ENCODE measurements at places on chromosomes 4 and X.
A peak's percentile ranks its signal among the peaks of the same experiment; 100 is the strongest.

DNA sequence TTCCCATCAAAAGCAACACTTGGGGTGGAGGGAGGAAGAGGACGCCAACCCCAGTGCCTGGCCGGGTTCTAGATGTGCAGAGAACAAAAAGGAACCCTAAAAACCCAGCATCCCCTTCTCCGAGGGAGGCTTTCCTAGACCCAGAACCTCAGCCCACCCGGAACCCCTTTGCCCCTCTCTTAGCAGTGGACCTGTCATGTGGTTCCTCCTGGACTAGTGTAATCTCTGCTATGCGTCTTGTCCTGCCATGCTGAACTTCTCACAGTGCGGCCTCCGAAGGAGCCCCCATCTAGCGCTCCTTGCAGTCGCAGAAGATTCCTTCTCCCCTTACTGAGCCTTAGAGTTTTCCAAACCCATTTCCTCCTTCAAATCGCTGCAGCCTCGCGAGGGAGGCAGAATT, 1.1 kb upstream of the PRRG3 start:
- DNase-seq = no peak

GRCh38 chr4:174559894-174560293, 37.6 kb upstream of the HPGD start:
- DNase-seq = no peak

GRCh38 chrX:134013524-134013923, 28.1 kb upstream of the GPC3 start:
- no peak for DNase-seq

DNA sequence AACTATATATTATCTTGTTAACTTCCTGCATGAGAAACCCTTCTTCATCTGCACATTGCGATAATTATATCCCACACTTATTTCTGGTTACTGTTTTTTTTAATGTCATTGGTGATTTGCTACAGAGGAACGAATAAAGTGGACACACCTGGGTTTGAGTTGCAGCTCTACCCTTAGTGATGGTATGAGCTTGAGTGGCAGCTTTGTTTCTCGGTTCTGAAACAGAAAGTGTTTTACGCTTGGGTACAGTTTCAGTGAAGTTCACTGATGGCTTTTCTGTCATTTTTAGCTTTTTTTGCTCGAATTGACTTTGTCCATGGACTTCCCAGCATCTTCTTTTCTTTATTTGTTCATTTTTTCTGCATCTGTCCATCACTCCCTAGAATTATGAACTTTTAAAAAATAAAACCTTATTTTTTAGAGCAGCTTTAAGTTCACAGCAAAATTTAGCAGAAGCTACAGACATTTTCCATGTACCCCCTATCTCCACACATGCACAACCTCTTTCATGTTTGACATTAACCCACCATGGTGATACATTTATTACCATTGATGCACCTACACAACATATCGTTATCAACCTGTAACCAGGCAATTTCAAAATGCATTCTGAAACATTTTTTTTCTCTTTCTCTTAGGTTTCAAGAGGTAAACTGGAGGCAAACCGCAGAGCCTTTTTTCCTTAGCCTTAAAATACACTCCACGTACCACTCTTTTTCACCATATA, 1041.6 kb upstream of the PRKX start:
- no peak for DNase-seq

DNA sequence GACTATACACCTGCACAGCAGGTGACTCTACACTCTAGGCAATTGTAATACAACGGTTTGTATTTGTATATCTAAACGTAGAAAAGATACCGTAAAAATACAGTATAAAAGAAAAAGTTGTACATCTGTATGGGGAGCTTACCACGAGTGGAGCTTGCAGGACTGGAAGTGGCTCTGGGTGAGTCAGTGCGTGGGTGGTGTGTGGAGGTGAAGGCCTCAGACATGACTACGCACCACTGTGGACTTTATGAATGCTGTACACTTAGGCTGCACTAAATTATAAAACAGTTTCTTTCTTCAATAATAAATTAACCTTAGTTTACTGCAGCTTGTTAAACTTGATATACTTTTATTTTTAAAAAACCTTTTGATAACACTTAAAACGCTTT, 85.0 kb upstream of the FAT1 start:
- DNase-seq = no peak

- no peak for DNase-seq
Measured at GRCh38 chr4:176566769-176567168, 226.0 kb downstream of the VEGFC start.

GRCh38 chr4:86608757-86609375, 14.8 kb downstream of the PTPN13 start:
- DNase-seq = no peak

- DNase-seq = peak; percentile 99
Measured at GRCh38 chr4:113468165-113469022, 293.1 kb downstream of the CAMK2D start.

GRCh38 chrX:95350774-95351488, 1333.7 kb upstream of the DIAPH2 start:
- DNase-seq = no peak

GRCh38 chrX:149829751-149830191, 48.0 kb downstream of the MAGEA9 start:
- peak; percentile 12 for DNase-seq

DNA sequence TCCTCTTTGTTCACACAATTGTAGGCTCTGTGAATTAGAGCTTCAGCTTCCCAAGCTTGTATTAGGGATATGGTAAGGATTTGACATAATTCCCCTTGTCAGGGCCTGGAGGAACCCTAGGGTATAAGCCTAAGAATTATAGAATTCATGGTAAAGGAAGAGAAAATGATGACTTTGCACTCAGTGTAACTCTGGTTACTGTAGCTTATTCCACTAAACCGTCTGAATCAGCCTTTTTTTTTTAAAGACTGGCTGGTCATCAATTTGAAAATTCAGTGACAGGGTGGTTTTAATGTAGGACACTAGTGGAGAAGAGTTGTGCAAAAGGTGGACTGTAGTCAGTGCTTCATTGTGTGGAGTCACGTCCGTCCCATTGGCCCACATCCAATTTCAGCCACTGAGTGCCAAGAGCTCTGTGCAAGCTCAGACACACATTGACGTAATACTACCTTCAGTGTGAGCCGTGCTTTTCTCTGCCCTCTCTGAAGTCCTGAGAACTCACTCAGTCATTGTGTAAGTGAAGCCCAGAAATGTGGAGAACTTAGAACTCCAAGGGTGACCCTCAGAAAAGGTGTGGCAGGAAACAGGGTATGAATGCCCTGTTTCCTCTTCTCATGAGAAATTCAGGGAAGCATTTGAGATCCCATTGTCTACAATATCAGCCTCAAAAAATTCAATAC, 449.8 kb downstream of the C4orf33 start:
- peak; percentile 10 for DNase-seq

DNA sequence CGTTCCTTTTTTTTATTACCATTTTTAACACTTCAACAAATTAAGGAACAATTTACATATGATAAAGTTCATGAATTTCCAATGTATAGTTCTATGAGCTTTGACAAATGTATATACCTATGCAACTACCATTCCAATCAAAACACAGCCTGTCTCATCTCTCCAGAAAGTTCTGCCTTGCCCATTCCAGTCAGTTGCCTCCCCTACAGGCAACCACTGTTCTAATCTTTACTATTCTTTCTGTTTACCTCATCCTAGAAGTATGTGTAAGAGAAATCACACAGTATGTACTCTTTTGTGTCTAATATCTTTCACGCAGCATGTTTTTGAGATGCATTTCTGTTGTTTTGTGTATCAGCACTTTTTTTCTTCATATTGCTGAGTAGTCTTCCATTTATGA, 224.9 kb downstream of the KIT start:
- DNase-seq = no peak

DNA sequence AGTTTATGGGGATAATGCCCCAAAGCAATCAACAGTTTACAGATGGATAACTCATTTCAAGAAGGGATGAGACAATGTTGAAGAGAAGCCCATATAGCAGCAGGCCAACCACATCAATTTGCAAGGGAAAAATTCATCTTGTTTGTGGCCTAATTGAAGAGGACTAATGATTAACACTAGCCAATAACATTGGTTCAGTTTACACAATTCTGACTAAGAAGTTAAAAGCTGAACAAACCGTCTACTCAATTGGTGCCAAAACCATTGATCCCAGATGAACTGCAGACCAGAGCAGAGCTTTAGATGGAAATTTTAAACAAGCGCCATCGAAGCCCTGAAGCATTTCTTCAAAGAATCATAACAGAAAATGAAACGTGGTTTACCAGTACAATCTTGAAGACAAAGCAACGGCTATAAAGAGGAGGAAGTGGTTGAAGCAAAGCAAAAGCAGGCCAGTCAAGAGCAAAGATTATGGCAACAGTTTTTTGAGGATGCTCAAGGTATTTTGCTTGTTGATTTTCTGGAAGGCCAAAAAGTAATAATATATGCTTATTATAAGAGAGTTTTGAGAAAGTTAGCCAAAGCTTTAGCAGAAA, 20.5 kb upstream of the BLTP1 start:
- DNase-seq = no peak

DNA sequence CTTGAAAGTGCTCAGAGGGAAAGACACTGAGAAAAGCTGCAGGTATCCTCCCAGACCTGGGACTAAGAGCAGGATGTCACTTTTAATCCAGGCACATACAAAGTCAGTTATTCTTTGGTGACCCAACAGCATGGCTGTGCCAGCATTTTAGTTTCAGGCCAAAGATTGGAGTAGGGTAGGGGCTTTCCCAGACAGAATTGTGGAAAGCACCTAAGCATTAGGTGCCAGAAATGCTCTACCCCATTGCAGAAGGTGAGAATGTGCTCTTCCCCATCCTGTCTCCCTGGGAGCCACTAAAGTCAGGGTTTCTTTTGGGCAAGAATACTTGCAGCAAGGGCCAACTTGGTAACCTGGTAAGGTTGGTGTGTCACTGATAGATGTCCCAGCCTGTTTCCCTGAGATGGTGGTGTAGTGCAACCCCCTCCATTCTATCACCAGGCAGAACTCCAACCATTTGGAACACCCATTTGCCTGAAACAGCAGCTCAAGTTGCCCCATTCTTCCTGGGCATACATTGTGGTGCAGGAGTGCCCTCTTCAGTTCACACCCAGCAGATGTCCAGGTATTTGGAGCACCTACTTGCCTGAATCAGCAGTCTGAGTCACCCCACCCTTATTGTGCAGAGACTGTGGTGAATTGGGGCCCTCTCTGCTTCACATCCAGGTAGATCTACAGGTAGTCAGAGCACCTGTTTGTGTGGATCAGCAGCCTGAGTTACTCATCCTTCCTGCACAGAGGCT, 183.5 kb downstream of the ZC4H2 start:
- DNase-seq = no peak

GRCh38 chrX:11131146-11131545, 20.0 kb downstream of the HCCS start:
- no peak for DNase-seq
